MG63 (cell line): ENCODE measurements at places on chromosomes 11 and 22. TPM values are rescaled to one million over a fixed set of nuclear protein-coding genes. Genes with fewer than 3 reads are reported as not detected.

GAL3ST3 gene
- total RNA-seq: not detected in 2 replicates

MYBPC3 gene
- total RNA-seq: not detected in 2 replicates

OOSP4B gene
- not detected in 2 replicates for total RNA-seq

DNA sequence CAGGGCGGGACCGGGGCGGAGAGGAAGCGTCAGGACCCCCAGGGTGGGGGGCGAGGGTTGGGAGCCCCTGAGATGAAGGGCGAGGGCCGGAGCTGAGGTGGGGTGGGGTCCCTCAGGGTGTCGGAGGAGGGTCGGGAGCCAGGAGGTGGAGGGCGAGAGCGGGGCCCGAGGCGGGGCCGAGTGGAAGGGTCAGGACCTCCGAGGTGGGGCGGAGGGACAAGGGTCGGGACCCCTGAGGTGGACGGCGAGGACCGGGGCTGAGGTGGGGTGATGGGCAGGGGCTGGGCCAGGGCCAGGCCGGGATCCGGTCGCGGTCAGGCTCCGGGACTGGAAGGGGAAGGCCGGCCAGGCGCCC, 409 bp downstream of the SMC1B start:
- DNase-seq: no peak

- no peak for DNase-seq
These were observed 444.3 kb downstream of the TBC1D22A start for GRCh38 chr22:47206666-47207218.

- DNase-seq: no peak
These were observed 265.4 kb downstream of the MIAT start for GRCh38 chr22:26922806-26923205.
